NCI-H2171 (cell line): ENCODE measurements at places on chromosomes 2 and 18.

DNA sequence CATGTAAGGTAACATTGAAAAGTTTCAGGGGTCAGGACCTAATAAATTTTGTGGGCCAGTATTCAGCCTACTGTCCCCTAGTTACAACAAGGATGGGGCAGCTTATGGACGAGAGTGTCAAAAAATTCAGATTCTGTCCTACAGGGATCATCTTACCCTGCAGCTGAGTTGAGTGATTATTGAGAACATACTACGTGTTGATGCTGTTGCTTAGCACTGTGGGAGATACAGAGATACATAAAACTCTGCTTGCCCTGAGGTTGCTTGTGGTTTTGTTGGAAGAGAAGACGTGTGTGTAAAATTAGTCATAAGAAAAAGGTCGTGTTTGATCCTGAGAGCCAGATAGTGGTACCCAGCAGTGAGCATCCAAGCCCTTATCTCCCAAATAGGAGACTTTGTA, 253.2 kb downstream of the NEDD4L start:
- no peak for DNase-seq

DNA sequence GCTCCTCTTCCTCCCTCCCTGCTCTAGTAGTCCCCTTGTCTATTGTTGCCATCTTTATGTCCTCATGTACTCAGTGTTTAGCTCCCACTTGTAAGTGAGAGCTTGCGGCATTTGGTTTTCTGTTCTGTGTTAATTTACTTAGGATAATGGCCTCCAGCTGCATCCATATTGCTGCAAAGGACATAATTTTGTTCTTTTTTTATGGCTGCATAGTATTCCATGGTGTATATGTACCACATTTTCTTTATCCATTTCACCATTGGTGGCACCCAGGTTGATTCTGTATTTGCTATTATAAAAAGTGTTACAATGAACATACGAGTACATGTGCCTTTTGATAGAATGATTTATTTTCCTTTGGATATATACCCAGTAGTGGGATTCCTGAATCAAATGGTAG, 12.5 kb downstream of the PIKFYVE start:
- DNase-seq = no peak

- no peak for DNase-seq
Measured at GRCh38 chr2:204065566-204065965, 129.0 kb downstream of the ICOS start.

DNA sequence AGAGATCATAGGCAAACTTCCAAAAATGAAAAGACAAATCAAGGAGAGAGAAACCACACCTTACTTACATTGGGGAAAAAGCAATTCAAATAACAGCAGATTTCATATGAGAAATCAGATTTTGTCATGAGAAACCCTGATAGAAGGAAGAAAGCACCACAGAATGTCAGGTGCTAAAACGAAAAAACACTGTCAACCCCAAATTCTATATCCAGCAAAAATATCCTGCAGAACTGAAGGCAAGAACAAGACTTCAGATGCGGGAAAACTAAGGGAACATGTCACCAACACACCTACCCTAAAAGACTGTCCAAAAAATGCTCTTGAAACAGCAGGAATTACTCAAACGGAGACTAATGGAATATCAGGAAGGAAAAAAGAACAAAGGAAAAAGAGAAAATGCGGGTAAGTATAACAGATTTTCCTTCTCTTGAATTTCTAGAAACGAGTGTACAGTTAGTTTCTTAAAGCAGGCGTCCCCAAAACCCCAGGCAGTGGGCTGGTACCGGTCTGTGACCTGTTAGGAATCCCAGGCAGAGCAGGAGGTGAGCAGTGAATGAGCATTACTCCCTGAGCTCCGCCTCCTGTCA, 7.3 kb upstream of the ID2 start:
- DNase-seq = no peak

DNA sequence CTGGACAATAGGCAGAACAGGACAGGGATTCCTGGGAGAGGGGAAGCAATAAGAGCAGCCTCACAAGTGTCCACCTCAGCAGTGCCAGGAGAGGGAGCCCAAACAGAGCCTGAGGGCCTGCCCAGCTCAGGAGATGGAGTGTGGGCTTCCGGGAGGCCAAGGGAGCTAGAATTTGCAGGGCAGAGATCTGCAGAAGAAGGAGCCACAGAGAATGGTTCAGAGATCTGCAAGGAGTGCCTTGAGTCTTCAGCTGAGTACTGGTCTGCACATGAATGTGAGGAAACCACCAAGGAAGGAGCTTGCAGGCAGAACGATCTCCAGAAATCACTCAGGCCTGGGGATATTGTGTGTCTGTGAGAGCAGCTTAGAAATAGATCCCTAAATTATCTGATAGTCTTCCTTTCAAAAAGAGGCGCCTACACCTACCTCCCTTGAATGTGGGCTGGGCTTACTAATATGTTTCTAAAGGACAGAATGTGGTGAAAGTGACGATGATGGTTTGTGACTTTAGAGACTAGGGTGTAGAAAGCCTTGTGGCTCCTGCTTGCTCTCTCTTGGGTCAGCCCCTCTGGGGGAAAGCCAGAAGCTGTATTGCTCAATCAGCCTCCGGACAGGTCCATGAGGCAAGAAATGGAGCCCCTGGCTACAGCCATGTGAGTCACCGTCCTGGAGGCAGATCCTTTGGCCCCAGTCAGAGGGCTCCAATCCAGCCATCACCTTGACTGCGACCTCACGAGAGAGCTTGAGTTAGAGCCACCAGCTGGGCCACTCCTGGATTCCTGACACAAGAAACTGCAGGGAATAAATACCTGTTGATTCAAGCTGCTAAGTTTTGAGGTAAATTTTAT, 7.6 kb upstream of the LPIN1 start:
- no peak for DNase-seq

DNA sequence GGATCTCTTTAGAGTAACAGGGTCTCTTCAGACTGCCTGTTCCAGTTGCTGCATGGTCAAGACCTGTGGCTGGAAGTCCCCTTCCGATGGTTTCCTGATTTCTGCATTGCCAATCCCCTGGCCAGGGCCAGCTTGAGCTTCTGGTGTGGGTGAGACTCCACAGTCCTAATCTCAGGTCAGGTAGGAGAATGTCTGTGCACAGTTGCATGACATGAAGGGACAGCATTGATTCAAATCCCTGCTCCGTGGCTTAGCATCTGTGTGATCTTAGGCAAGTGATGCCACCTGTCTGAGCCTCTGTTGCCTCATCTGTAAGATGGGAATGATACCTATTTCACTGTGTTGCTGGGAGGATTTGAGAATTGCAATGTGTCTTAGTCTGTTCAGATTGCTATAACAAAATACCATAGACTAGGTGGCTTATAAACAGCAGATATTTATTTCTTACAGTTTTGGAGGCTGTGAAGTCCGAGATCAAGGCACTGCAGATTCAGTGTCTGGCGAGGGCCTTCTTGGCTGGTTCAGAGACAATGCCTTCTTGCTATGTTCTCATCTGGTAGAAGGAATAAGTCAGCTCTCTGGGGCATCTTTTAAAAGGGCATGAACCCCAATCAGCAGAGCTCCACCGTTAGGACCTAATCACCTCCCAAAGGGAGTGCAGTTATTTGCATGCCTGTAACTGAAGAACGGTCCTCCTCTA, 66.2 kb downstream of the ATOH8 start:
- no peak for DNase-seq

- DNase-seq = no peak
Measured at GRCh38 chr2:133986081-133986837, 267.6 kb upstream of the MGAT5 start.

GRCh38 chr2:237901932-237902850, 42.8 kb downstream of the RAMP1 start:
- DNase-seq = no peak

GRCh38 chr18:45284174-45284573, 331.1 kb upstream of the SLC14A2 start:
- DNase-seq = no peak

DNA sequence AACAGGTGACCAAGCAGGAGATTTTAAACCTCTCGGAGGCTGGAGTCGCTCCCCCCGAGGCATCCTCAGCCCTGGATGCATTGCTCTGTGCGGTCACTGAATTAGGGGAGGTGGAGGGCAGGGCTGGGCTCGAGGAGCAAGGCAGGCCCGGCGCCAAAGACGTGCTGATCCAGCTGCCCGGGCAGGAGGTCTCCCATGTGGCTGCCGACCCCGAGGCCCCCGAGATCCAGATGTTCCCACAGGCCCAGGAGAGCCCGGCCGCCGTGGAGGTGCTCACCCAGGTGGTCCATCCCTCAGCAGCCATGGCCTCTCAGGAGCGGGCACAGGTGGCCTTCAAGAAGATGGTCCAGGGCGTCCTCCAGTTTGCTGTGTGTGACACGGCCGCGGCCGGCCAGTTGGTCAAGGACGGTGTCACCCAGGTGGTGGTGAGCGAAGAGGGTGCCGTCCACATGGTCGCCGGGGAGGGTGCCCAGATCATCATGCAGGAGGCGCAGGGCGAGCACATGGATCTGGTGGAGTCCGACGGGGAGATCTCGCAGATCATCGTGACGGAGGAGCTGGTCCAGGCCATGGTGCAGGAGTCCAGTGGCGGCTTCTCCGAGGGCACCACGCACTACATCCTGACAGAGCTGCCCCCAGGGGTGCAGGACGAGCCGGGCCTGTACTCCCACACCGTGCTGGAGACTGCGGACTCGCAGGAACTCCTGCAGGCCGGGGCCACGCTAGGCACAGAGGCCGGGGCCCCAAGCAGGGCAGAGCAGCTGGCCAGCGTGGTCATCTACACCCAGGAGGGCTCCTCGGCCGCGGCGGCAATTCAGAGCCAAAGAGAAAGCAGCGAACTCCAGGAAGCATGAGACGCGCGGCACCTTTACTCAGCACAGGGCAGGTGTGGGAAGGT, 145.1 kb downstream of the PTGR3 start:
- no peak for DNase-seq

DNA sequence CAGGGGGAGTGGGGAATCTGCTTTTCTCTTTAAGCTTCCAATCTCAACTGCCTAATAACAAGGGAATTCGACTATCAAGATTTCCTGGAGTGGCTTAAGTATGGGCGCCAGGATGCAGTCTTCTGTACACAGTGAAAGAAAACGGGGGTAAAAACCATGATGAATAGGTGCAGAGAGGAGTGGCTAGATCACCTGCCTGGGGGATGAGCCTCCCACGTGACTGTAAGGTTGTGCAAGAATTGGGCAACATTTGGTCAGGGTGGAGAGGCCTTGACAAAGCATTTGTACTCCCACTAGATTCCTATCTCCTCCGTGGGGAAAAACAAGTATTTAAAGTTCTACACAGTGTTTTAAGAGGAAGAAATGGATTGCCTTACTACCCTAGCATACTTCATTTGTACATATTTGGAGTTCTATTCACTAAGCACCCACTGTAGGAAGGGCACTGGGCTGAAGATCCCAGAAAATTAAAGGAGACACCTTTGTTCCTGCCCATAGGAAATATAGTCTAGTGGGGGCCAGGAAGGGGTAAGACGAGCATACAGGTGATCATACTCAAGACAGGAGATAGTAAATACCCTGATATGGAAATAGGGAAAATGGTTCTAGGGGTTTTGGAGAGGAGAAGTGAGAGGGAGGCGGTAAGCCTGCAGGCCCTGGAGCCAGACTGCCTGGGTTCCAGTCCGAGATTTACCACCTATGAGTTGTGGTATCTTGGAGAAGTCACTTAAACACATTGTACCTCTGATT, 29.2 kb downstream of the EPAS1 start:
- DNase-seq = no peak
